ENCODE measurements at places on chromosomes 1 and 21.

- DNase-seq: no peak
Observed at GRCh38 chr1:30760596-30761324, 3.2 kb upstream of the LAPTM5 start.

DNA sequence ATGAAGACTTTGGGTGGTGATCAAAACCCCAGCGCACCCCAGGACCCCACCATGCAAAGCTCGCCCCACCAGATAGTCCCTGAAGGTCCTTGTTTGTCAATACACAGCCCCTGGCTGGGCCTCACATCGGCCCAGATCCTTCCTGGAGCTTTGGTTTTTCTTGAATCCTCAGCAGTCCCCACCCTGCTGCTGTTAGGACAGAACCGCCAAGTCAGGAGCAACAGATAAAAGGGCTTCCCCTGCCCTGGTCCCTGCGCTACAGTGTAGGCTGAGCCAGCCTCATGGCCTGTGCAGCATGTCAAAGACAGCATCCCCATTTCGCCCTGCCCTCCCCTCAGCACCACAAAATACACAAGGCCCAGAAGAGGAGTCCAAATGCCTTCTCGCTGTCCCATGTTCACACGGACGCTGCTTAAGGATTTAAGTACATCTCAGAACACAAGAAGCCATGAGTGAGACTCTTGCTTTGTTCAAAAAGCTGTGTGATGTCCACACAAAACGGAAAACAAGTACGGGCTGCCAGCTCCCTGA is 65.7 kb downstream of the PSMG1 start:
- DNase-seq: no peak

GRCh38 chr1:1305300-1306069 is 2.2 kb downstream of the ACAP3 start:
- DNase-seq: peak; percentile 63

DNA sequence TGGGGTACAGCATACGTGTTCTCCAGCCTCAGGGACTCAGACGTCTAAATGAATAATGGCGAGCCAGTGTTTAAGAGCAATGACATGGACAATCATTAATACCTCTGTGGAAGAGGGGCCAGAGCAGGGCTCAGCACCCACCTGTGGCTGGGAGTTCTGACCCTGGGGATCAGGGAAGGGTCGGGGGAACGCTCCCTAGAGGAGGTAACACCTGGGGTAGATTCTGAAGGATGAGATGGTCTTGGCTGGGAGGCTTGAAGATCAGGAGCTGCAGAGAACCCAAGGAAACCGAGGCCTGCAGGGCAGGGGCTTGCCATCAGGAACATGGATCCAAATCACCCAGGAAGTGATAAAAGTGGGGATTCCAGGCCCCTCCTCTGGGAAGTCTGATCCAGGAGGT is 138.2 kb upstream of the RUNX3 start:
- no peak for DNase-seq

DNA sequence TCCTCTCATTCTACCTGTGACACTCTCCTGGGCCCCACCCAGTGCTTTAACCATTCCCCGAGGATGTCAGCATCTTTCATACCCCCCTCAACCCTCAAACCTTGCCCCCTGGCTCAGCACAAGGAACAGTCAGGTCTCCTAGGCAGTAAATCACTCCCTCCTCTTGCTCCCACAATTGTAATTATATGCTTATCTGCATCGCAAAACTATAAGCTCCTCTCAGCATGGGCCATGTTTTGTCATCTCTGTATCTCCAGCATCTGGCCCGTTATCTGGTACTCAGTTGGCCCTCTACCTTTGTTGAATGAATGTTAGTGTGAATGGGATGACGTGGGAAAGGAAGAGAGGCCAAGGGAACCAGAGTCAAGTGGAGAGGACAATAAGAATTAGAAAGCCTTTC is 2.8 kb upstream of the ELOVL1 start:
- no peak for DNase-seq

DNA sequence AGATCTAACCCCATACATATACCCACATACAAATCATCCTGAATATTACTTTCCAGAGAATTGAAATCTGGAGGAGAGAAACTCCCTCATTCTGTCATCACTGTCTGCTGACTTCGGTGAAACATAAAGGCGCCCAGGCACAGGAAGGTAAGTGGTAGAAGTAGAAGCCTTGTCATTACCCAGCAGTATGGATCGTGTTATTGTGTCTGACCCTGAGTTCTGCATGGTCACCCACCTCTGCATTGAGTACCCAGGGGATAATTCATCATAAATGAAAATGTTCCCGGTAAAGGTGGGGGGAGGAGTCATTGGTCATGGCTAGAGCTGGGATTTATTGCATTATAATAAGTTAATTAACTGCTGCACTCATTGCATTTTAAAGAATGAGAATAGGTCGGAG is 342.6 kb upstream of the PKN2 start:
- no peak for DNase-seq

DNA sequence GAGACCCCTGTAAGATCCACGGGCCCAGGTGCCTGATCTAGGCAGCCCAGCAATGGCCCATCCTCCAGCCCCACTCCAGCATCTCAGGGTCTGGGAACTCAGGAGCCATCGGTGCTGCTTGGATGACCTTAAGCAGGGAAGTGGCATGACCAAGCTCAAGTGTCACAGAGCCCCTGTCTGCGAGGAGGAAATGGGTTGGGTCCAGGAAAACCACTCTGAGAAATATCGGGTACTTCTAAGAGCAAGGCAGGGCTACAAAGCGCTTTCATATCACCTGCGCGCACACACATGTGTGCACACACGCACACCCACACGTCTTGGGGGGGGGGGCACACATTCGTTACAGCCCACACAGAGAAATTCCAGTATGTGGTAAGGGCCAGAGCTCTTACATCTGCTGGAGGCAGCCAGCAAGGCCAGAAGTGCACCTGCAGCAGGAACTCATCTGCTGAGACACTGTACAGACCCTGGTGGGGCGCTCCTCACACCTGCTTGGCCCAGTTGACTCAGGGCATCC is 32.6 kb upstream of the SPOCD1 start:
- DNase-seq: peak; percentile 67

DNA sequence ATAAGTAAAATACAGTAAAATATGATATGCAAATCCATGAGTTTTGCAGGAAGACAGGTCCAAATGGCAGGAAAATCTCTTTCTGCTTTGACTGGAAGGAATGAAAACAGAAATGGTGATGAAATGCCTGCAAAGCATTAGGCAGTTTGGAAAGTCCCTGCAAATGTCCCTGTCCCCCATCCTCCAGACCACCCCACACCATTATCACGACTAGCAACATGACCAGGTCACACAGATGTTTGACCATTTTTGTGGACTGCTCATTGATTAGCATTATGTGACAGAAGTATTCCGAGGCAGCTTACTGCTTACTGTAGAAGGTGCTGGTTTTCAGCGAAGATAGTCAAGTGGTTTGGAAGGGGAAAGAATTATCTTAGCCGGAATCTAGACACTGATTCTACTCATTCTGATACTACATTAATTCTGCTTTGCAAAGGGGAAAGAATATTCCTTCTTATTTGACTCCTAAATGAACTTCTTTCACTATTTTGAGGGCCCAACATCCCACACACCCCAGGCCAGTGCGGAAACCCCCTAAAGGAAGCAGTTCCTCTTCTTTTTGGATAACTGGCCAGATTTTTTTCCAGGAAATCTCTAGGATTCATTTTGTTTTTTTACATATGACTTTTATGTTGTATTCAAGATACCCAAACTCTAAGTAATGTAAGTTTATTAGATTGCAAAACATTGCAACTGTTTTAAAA is 9.5 kb upstream of the CR2 start:
- no peak for DNase-seq

- DNase-seq: no peak
Observed at GRCh38 chr1:232551386-232551785, 78.5 kb downstream of the SIPA1L2 start.

DNA sequence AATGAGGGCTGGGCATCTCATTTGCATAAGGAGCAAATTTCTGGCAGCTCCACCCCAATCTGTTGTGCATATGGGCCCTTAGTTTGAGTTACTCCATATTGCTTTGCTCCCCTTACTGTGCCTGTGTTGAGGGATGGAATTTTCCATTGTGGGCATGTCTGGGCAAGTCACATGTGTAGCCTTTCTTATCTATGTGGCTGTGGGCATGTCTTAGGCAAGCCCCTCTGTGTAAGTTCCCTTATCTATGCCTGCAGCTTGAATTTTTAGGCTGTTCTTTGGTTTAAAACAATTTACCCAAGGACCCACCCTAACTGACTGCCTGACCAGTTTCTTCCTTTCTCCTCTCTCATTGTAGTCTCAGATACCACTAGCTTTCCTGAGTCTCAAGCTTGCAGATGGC is 405.7 kb upstream of the NCAM2 start:
- DNase-seq: no peak

DNA sequence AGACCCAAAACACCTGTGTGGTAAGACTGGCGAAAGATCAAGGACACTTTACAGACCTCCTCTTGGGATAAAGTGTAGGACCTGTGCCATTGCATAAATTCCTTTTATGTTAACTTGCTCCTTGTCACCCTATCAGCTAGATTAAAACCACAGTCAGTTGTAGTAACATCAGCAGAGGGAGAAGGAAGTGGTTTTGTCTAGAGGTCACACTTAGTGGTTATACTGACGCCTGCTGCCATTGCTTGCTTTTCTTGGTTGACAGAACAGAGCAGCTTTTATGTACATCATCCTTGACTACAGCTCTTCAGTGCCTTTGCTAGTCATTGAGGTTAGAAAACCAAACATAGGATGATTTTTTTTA is 101.4 kb downstream of the PBX1 start:
- no peak for DNase-seq

DNA sequence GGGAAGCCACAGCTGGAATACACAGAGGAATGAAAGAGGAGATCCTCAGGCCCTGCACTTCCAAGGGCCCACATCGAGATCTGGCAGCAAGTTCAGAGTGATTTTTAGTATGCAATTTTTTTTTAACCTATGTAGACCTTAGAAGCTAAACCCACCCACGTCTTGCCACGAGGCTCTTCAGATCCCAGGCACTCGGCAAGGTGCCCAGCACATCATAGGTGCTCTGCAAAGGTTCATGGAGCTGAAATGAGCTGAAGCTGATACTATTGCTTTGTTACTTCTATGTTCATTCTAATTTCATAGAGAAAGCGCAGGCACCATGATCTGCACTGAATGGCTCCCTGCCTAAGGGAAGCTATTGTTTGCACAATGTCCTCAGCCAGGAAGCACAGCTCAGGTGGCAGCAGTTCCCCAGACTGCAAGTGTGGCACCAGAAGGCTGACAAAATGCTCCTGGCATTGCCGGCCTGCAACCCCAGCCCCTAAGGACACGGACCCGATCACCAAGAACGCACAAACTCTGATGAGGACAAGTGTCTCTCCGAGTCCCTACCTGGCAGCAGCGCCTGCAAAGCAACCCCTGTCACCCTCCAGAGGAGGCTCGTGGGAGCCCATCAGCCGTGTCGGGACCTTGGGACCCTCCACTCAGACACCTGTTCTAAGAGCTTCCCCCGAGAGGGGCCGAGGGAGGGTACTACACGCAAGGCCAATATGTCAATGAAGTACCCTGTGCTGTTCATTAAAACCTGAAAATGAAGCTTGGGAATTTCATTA is 264.2 kb downstream of the NPHP4 start:
- no peak for DNase-seq

GRCh38 chr1:207308451-207309190 is 12.9 kb upstream of the CD55 start:
- no peak for DNase-seq

DNA sequence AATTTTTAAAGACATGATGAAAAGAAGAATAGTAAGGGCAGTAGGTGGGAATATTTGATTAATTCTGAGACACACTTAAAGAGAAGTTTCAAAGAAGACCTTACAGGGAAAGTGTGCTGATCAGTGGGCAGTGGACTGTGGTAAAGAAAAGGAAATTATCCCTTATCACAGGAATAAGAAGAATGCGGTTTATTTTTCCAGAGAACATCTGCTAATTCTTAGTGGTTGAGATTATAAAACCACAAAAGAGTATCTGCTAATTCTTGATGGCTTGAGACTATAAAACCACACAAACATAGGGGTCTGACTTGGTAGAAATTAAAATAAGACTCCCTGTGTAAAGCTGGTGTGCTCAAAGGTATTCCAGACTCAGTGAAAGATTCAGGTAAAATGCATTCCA is 60.0 kb upstream of the KCTD3 start:
- no peak for DNase-seq

DNA sequence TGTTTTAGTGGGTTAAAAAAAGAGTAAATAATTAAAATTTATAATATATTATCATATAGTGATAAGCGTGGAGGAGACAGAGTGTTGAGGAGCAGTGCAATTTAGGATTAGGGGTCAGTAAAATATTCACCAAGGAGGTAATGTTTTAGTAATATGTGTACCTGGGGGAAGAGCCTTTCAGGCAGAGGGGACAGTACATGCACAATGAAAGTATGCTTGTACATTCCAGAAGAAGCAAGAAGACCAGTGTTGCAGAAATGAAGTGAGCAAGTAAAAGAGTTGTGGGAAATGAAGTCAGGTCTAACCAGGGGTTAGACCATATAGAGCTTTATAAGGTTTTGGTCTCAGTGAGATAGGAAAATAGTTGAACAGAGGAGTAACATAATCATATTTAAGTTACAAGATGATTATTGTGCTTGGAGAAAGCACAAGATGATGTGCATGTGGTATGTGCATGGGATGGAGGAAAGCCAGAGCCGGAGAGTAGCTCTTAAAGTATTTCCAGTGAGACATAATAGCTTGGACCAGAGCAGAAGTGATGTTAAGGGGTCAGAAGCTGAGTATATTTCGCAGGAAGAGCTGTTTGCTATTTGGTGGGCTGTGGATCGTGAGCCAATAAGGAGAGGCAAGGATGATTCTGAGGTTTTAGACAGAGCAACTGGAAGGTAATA is 44.8 kb downstream of the SNX7 start:
- no peak for DNase-seq

DNA sequence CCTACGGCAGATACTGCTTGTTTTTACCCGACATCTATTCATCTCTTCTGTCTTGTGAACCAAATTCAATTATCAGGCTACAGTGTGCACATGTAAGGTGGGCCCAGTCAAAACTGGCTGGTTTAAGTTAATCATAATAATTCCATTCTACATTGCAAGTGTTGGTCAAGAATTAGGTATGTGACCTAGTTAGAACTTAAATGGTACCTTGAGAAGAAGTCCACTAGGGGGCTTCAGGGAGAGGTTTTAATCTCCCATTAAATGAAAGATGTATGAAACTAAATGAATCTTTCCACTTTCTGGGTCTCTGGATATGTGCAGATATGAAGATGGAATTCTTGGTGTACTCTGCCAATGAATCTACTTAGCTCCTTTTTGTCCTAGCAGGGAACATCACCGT is 187.1 kb downstream of the CDC42BPA start:
- no peak for DNase-seq

GRCh38 chr1:153536012-153536670 is 350 bp upstream of the S100A6 start:
- peak; percentile 72 for DNase-seq

DNA sequence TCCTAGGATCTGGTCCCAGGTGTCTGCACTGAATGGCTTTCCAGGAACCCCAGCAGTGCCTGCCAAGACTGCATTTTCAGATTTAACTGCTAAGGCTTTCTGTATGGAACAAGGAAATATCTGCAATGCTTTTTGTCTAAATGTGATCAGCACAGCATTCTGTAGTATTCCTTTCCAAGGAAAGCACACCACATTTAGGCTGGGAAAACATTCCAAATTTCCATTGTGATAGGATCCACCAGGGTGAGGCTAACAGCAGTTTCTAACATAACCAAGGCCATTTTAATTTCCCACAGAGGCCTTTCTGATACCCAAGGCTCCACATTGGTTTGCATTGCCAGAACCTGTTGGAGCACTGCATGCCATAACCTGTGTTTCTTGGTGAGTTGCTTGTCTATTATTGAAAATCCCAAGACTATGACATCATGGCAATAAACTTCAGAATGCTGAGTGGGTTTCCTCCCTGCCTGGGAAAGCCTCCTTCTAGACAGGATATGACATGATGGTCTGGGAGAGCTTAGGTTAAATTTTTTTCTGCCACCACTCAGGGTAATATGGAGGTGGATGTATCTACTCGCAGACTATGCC is 23.3 kb upstream of the PTGFRN start:
- DNase-seq: no peak
